GM12878 (cell line): ENCODE measurements at places on chromosomes 12 and 14. TPM values are rescaled to one million over a fixed set of nuclear protein-coding genes. Genes with fewer than 3 reads are reported as not detected.

C14orf39 gene
- not detected in 2 replicates for total RNA-seq

RND1 gene
- total RNA-seq = 3.8 and 4.2 TPM in 2 replicates

CD4 gene
- 1.6 and 1.8 TPM in 2 replicates for total RNA-seq

LRFN5 gene
- total RNA-seq = 0.05 TPM in 1 of 2 replicates, not detected in the other

SLC7A7 gene
- total RNA-seq = 44.7 and 50.8 TPM in 2 replicates

C14orf180 gene
- not detected in 2 replicates for total RNA-seq

MIP gene
- total RNA-seq = 0.15 TPM in 1 of 2 replicates, not detected in the other

A2ML1 gene
- not detected in 2 replicates for total RNA-seq

GRCh38 chr14:30874120-30874998, at the start of gene COCH:
Gene COCH (plus strand): TSS chr14:30874559. CDS start chr14:30874939, 380 bp downstream.
- H3K27me3 ChIP-seq = peaks cover 6% of the 10 kb centered on the region; the same call in 1 of the 2 replicates
- no peaks in the 10 kb centered on the region for H3K36me3 ChIP-seq
- DNase-seq = no peak
- peak within 1 kb of the TSS; percentile 66 for H3K4me3 ChIP-seq
- H3K4me1 ChIP-seq = peaks cover 11% of the 10 kb centered on the region
- H3K27ac ChIP-seq = no peak within 1 kb of the TSS

GRCh38 chr14:39431416-39432178, 636 bp downstream of the FBXO33 start:
- H3K4me1 ChIP-seq = peaks cover 13% of the 10 kb centered on the region
- H3K27me3 ChIP-seq = no peaks in the 10 kb centered on the region
- no peak for DNase-seq
- peak overlapping the region; percentile 91 for H3K4me3 ChIP-seq
- H3K36me3 ChIP-seq = no peaks in the 10 kb centered on the region

GRCh38 chr14:91873471-91874415, 6.4 kb upstream of the TC2N start:
- DNase-seq = peak; percentile 87
- H3K36me3 ChIP-seq = no peaks in the 10 kb centered on the region
- H3K27me3 ChIP-seq = no peaks in the 10 kb centered on the region
- peaks cover 28% of the 10 kb centered on the region for H3K4me1 ChIP-seq

DNA sequence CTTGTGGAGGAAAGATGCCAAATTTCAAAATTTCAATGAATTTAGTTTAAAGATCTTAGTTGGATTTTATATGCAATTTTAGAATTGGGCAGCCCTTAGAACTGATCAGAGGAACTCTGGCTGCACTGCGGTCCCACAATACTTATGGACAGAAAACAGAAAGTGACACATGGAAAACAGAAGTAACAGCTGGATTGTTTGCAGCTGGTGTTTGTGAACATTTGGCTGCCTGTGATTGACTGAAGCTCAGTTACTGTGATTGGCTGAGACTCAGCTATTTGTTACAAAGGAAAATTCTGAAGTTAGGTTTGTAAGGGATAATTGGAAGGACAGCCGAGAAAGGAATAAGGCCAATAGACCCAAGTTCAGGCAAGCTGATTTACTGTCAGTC, 10.0 kb upstream of the KRT86 start:
- H3K4me1 ChIP-seq = no peaks in the 10 kb centered on the region
- DNase-seq = no peak
- no peaks in the 10 kb centered on the region for H3K36me3 ChIP-seq
- H3K27me3 ChIP-seq = no peaks in the 10 kb centered on the region
- H3K27ac ChIP-seq = no peak overlapping the region
- no peak overlapping the region for H3K4me3 ChIP-seq

DNA sequence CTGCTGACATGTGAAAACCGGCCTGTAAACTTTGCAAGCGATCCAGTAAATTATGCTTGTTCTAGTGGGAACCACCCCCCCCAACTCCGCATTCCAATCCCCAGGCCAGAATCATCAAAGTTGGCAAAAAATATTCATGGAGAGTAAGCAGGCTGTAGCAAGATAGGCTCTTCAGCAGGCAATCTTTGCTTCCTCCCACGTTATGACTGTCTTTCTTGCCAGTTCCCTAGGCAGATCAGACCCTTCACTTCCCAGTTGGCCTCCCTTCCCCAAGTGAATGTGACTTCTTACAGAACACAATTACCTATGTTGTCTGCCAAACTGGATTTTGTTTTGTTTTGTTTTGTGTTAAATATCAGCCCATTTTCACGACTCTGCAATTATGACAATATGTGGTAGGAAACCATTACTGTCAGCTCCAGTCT, 1.2 kb upstream of the PTGER2 start:
- H3K36me3 ChIP-seq = no peaks in the 10 kb centered on the region
- H3K4me1 ChIP-seq = peaks cover 27% of the 10 kb centered on the region
- no peak overlapping the region for H3K27ac ChIP-seq
- H3K4me3 ChIP-seq = no peak overlapping the region

DNA sequence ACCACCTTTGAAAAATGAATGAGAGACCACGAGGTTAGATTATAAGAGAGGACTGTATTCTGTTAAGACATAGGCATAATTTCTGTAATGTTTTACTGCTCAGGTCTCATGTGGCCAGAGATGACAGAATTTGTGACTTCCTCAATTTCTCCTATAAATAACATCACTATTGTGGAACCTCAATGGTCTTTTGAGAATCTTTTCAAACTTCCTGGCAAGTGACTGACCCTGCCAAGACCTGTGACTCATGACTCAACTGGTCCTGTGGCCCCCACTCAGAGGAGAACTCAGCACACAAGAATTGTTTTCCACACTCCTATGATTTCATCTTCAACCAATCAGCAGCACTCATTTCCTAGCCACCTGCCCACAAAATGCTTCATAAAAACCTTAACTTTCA, 508.2 kb upstream of the ATP2B1 start:
- no peaks in the 10 kb centered on the region for H3K27me3 ChIP-seq
- no peak overlapping the region for H3K27ac ChIP-seq
- H3K4me3 ChIP-seq = no peak overlapping the region
- no peaks in the 10 kb centered on the region for H3K36me3 ChIP-seq
- DNase-seq = no peak
- H3K4me1 ChIP-seq = no peaks in the 10 kb centered on the region

- H3K27ac ChIP-seq = no peak overlapping the region
- no peaks in the 10 kb centered on the region for H3K4me1 ChIP-seq
- H3K27me3 ChIP-seq = no peaks in the 10 kb centered on the region
- H3K36me3 ChIP-seq = no peaks in the 10 kb centered on the region
Observed at GRCh38 chr12:98821232-98821631, 176.1 kb downstream of the APAF1 start.

DNA sequence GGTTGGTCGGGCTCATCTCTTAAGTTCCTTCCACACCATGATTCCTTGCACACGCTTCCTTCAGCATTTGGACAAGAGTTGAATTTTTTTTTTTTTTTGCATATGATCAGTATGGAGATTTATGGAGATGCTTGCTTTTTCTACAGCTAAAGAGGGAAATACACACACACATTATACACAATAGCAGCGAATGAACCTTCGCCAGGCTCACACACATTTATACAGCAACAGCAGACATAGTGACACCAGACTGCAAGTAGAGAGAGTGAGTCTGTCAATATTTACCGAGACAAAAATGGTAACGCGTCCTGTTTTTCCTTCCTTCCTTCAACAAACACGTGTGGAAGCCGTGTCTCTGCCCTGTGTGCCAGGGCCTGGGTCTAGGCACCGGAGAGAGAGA, 897.9 kb downstream of the BCL11B start:
- no peaks in the 10 kb centered on the region for H3K4me1 ChIP-seq
- no peaks in the 10 kb centered on the region for H3K27me3 ChIP-seq
- DNase-seq = no peak
- no peaks in the 10 kb centered on the region for H3K36me3 ChIP-seq
- no peak overlapping the region for H3K27ac ChIP-seq
- no peak overlapping the region for H3K4me3 ChIP-seq

- H3K27me3 ChIP-seq = no peaks in the 10 kb centered on the region
- no peak overlapping the region for H3K4me3 ChIP-seq
- H3K4me1 ChIP-seq = no peaks in the 10 kb centered on the region
- no peaks in the 10 kb centered on the region for H3K36me3 ChIP-seq
- DNase-seq = no peak
Observed at GRCh38 chr12:29960122-29960521, 176.4 kb upstream of the TMTC1 start.

- H3K36me3 ChIP-seq = no peaks in the 10 kb centered on the region
- H3K27me3 ChIP-seq = no peaks in the 10 kb centered on the region
- DNase-seq = no peak
- H3K4me3 ChIP-seq = no peak overlapping the region
Observed at GRCh38 chr14:31441273-31442111, 15.8 kb downstream of the DTD2 start.

DNA sequence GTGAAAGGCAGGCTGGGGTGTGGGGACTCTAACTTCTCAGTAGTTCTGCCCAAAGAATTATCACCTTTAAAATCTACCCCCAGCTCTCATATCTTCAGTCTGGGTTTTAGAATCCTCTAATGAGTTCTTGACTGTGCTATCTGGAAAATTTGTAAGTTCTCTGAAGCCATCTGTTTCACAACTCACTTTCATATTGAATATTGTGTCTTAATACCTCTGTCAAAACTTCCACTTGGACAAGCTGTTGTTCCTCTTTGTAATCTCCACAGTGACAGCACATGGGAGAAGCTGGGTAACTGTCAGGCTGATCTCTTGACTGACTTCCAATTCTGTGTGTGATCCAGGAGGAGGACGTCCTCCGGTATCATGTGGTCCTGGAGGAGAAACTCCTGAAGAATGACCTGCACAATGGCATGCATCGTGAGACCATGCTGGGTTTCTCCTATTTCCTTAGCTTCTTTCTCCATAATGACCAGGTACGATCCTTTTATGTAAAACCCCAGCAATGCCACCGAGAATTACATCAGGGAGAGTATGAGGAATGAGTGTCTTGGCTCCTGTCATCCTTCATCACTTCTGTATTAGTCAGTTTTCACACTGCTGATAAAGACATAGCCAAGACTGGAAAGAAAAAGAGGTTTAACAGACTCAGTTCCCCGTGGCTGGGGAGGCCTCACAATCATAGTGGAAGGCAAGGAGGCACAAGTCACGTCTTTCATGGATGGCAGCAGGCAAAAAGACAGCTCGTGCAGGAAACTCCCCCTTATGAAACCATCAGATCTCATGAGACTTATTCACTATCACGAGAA, 111.9 kb downstream of the STAB2 start:
- H3K27me3 ChIP-seq = no peaks in the 10 kb centered on the region; the same call in 1 of the 2 replicates
- peaks cover 6% of the 10 kb centered on the region for H3K4me1 ChIP-seq
- no peaks in the 10 kb centered on the region for H3K36me3 ChIP-seq
- no peak overlapping the region for H3K4me3 ChIP-seq
- peak; percentile 12 for DNase-seq

DNA sequence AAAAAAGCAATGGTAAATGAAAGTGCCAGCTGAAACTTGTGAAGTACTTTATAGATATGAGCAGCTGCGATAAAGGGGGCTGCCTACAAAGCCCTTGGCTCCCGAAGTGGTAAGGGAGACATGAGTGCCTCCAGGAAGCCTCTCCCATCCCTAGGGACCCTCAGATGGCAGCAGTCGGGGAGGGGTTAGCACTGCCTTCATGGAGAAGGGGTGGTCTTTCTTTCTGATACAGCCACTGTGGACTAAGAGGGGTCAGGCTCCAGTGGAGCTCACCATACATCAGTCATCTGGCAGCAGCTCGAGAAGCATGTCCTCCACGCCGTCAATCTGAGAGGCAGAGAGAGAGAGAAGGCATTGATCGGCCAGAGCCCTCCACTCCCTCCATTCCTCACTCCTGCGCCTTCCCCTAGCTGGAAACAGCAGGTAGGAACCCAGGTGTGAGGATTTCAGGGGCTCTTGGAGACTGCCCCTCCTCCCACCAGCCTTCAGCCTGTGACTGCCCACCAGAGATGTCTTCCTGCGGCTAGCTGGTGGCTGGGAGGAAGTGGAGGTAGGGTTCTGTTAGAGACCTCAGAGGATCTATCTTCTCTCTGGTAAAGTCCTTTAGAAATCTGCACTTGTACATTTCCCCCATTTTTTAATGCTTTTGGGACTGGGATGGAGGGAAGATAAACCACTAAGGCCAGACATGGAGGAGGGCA, 2.3 kb downstream of the TCL1A start:
- DNase-seq = no peak
- peaks cover 19% of the 10 kb centered on the region for H3K4me1 ChIP-seq
- H3K27ac ChIP-seq = peak overlapping the region; percentile 85
- peaks cover 13% of the 10 kb centered on the region for H3K36me3 ChIP-seq

- H3K27me3 ChIP-seq = no peaks in the 10 kb centered on the region; the same call in 1 of the 2 replicates
- no peaks in the 10 kb centered on the region for H3K36me3 ChIP-seq
- H3K27ac ChIP-seq = no peak overlapping the region
- H3K4me3 ChIP-seq = no peak overlapping the region
- peaks cover 11% of the 10 kb centered on the region for H3K4me1 ChIP-seq
Observed at GRCh38 chr12:98471085-98471484, 44.3 kb upstream of the TMPO start.

DNA sequence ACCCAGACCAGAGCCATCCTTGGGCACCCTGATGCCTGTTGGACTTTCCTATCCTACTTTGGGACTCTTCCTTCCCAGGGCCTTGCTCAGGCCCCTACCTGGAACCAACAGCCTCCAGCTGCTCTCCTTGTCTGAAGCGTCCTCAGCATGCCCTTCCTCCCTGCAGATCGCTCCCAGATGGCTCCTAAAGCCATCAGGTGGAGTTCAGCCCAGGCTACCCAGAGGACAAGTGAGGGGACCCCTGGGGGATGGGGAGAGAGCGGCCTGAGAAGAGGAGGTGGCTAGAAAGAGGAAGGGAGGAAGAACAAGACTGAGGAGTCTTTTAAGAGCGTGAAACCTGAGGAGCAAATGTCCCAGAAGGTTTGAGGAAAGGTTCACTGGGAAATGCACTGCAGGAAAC, 236.6 kb downstream of the ZFP36L1 start:
- H3K27me3 ChIP-seq = no peaks in the 10 kb centered on the region
- H3K4me1 ChIP-seq = no peaks in the 10 kb centered on the region
- H3K27ac ChIP-seq = no peak overlapping the region
- no peak for DNase-seq
- H3K4me3 ChIP-seq = no peak overlapping the region

DNA sequence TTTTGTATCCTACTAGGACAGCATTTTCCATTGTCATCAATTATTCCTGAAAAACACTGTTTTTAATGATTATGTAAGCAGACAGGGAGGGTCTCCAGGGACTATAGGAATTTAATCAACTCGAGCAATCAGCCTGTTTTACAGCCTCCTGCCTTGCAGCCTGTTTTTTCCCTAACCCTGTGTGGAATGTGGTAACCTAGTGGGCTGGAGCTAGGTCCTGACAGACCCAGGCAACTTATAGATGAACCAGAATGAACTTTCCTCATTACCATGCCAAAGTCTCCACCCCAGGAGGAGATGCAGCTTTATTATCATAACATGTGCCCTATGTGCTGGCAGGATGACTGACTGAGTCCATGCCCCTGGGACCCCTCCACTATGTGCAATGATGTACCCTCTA, 375.1 kb downstream of the BMP4 start:
- H3K36me3 ChIP-seq = no peaks in the 10 kb centered on the region
- no peak overlapping the region for H3K4me3 ChIP-seq
- DNase-seq = no peak
- H3K27ac ChIP-seq = no peak overlapping the region
- no peaks in the 10 kb centered on the region for H3K4me1 ChIP-seq
- no peaks in the 10 kb centered on the region; the same call in 1 of the 2 replicates for H3K27me3 ChIP-seq

- H3K27me3 ChIP-seq = no peaks in the 10 kb centered on the region
- H3K36me3 ChIP-seq = peaks cover 2% of the 10 kb centered on the region
- H3K4me1 ChIP-seq = no peaks in the 10 kb centered on the region
- H3K4me3 ChIP-seq = no peak overlapping the region
- no peak for DNase-seq
- H3K27ac ChIP-seq = no peak overlapping the region
Observed at GRCh38 chr12:131801254-131801866, 26.8 kb upstream of the MMP17 start.

- H3K27ac ChIP-seq = no peak overlapping the region
- no peaks in the 10 kb centered on the region for H3K36me3 ChIP-seq
- no peaks in the 10 kb centered on the region; the same call in 1 of the 2 replicates for H3K27me3 ChIP-seq
- H3K4me1 ChIP-seq = no peaks in the 10 kb centered on the region
- H3K4me3 ChIP-seq = no peak overlapping the region
- DNase-seq = no peak
Observed at GRCh38 chr14:104595911-104596450, 8.6 kb downstream of the TMEM179 start.
